ENCODE measurements at places on chromosomes 3 and 15. TPM values are rescaled to one million over a fixed set of nuclear protein-coding genes. Genes with fewer than 3 reads are reported as not detected.

PCSK6 gene
- 13.9 TPM for total RNA-seq

OPA1 gene
- total RNA-seq, result 67.7 TPM

ZFAND6 gene
- 85.3 TPM for total RNA-seq

EFL1 gene
- 16.0 TPM for total RNA-seq

NOX5 gene
- total RNA-seq, result 0.45 TPM

ELL3 gene
- total RNA-seq, result 5.6 TPM

VPS39 gene
- total RNA-seq, result 60.4 TPM

FBXW12 gene
- 0.27 TPM for total RNA-seq

DUOXA1 gene
- total RNA-seq, result 5.9 TPM

RFTN1 gene
- total RNA-seq, result 119 TPM

CYP19A1 gene
- 24.0 TPM for total RNA-seq

IQCH gene
- total RNA-seq, result 2.1 TPM

SLC12A8 gene
- 2.5 TPM for total RNA-seq

GOLGA6A gene
- total RNA-seq, result 0.98 TPM

GOLGA6B gene
- total RNA-seq, result not detected

SI gene
- not detected for total RNA-seq

FMN1 gene
- total RNA-seq, result 10.0 TPM

CCR9 gene
- 0.31 TPM for total RNA-seq

PLIN1 gene
- total RNA-seq, result 57.4 TPM

CFAP100 gene
- total RNA-seq, result 1.5 TPM

ENTPD3 gene
- total RNA-seq, result 1.6 TPM

CRABP1 gene
- total RNA-seq, result 28.8 TPM

KNG1 gene
- total RNA-seq, result not detected
